ENCODE measurements at places on chromosomes 12 and 14. TPM values are rescaled to one million over a fixed set of nuclear protein-coding genes. Genes with fewer than 3 reads are reported as not detected.

DNA sequence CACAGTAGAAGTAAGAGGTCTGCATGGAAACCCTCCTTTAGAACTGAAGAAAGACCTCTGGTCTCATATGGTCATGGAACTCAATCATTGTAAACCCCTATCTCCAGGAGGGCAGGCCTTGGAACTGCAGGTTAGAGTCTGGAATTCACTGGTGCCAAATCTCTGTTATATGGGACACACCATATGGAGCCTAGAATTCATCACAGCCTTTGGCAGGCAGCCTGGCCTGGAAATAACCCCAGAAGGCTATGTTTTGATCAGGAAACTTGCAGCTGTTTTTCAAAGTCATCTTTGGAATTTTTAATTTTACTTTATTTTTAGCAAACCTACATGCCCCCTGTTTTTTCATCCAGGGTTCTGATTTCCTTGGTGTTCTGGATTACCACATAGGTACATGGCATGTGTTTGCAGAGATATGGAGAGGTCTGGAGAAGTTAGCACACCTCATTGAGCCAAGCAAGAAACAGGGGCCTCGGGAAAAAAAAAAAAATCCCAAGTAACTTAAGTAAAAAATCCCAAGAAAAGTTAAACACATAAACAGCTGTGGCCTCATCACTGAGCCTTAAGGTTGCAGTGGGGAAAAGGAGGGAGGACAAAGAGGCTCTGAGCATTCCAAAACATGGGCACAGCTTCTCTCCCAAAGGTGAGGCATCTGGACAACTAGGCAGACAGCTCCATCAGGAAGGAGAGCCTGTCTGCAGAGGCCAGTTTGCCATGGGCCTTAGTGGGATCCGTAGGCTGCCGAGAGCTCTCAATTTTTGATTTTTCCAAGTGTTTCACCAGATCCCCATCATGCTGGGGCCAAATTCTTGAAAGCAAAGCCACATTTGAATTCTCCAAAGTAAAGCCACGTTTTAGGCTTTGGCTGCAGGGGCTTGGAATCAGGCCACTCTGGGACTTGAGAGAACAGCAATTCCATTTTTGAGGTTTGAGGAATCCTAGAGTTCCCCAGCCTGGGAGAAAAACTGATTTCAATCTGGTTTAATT lies 339.6 kb upstream of the TBX3 start:
- no peak overlapping the region for H3K27ac ChIP-seq
- no peaks in the 10 kb centered on the region for H3K27me3 ChIP-seq
- peaks cover 5% of the 10 kb centered on the region for H3K4me1 ChIP-seq

DNA sequence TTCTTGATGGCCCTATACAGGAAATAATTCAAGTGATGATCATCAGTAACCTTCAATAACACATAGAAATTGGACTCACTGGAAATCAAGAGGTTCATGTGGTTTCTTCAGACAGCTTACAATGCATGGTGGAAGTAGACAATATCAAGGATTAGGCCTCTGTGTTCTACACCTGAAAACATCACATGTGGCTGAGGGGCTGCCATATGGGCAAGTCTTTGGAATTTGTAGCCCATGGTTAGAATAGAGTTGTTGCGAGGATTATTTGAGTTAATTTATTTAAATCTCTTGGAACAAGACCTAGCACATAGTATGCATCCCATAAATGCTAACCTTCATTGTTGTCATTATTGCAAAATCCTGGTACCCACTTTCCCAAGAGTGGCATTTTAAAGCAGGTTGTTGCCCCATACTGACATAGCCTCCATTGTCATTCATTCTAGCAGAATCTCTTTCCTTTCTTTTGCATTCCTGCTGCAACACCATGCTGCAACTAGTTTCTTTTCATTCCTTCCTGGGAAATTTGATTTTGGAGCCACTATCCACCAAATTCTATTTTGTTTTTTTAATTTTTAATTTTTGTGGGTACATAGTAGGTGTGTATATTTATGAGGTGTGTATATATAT lies 352.7 kb upstream of the NAV3 start:
- peaks cover 2% of the 10 kb centered on the region for H3K27me3 ChIP-seq
- no peak overlapping the region for H3K4me3 ChIP-seq
- no peaks in the 10 kb centered on the region for H3K36me3 ChIP-seq

DNA sequence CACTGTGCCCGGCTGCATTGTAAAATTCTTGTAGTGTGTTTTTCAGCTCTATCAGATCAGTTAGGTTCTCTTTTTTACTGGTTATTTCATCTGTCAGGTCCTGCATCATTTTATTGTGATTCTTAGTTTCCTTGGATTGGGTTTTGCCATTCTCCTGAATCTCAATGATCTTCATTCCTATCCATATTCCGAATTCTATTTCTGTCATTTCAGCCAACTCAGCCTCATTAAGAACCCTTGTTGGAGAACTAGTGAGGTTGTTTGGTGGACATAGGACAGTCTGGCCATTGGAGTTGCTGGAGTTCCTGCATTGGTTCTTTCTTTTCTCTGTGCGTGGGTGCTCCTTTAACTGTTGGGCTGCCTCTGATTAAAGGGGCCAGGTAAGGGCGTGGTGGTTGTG lies 5.6 kb upstream of the C1S start:
- H3K4me1 ChIP-seq: peaks cover 4% of the 10 kb centered on the region
- no peak overlapping the region for H3K4me3 ChIP-seq
- H3K27ac ChIP-seq: no peak overlapping the region
- DNase-seq: no peak
- no peaks in the 10 kb centered on the region for H3K36me3 ChIP-seq
- peaks cover 47% of the 10 kb centered on the region for H3K27me3 ChIP-seq

- DNase-seq: peak; percentile 25
- H3K4me1 ChIP-seq: no peaks in the 10 kb centered on the region
- no peaks in the 10 kb centered on the region for H3K27me3 ChIP-seq
- H3K36me3 ChIP-seq: peaks cover 6% of the 10 kb centered on the region
- H3K4me3 ChIP-seq: no peak overlapping the region
- no peak overlapping the region for H3K27ac ChIP-seq
Observed at GRCh38 chr12:96015672-96016071, 19.5 kb upstream of the HAL start.

- H3K4me1 ChIP-seq: no peaks in the 10 kb centered on the region
- H3K36me3 ChIP-seq: no peaks in the 10 kb centered on the region
- no peak overlapping the region for H3K27ac ChIP-seq
- H3K4me3 ChIP-seq: no peak overlapping the region
- no peak for DNase-seq
Observed at GRCh38 chr14:33127531-33127930, 188.9 kb downstream of the NPAS3 start.

DNA sequence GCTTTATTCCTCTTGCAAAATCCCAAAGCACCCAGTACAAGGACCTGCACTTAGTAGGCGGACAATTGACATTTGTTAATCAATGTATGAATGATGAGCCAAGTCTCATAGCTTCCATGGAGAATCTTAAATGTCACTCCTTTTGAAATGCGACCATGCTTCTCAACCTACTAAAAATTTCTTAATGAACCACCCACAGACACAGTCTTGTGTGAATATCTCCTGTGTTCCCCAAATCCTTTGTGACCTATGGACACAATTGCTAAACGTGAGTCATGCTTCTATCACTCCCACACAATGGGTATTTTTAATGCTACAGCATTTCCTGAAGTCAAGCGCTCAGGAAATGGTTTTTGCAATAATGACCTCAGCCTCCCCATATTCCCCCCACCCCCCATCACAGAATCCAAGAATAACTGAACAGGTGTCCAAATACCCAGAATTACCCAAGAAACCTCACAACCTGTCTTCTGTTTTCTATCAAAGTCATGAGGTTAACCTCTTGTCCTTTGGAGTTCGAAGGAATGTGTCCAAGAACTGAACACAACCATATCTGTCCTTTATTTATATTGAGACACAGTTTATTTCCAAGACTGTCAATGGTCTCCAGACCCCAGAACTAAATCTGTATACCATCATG lies 163.6 kb upstream of the PLEKHG7 start:
- peak; percentile 6 for DNase-seq
- no peaks in the 10 kb centered on the region for H3K27me3 ChIP-seq

DNA sequence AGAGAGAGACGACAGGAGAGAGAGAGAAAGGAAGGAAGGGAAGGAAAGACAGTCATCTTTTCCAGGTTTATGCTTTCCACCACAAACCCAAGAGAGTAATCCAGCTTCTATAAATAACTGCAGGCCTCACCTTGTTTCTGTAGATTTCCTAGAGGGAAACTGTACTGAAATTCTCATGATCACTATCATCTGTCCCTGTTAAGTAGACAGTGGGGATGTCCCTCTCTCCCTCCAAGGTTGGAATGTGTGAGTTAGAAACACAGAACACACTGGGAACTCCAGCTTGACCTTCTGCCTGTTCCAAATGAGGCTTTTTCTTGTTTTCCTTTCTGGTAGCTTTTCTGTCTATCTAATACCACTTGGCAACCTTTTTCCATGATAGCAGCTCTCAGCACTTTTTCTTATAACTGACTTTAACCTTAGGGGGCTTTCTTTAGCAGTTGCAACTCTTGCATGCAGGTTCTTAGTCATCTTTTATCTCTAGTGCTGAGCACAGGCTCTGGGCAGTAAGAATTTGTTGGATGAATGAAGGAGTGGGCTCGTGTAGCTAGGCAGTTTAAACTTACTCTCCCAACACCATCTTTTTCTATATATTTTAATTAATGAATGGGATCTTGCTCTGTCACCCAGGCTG lies 22.8 kb upstream of the FBXO33 start:
- no peaks in the 10 kb centered on the region for H3K27me3 ChIP-seq
- H3K27ac ChIP-seq: no peak overlapping the region
- no peak overlapping the region for H3K4me3 ChIP-seq

- DNase-seq: no peak
- H3K27me3 ChIP-seq: peaks cover 59% of the 10 kb centered on the region
- H3K36me3 ChIP-seq: no peaks in the 10 kb centered on the region
Observed at GRCh38 chr14:103160321-103161053, 37.2 kb downstream of the TNFAIP2 start.

DNA sequence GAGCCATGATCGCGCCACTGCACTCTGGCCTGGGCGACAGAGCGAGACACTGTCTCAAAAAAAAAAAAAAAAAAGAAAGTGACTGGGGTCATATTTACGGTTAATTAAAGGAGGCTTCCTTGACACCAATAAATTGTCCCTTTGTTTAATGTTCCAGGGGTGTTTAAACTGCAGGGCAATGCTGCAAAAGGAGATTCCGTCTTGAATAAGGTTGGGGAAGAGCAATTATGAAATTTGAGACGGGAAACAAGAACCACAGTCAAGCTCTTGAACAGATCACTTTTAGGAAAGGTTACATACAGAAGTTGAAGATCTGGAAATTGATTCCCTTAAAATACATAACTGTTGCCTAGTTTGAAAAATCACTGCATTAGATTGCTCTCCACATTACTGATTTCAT lies 292.9 kb downstream of the DAD1 start:
- no peak for DNase-seq
- no peaks in the 10 kb centered on the region for H3K36me3 ChIP-seq
- H3K4me1 ChIP-seq: peaks cover 35% of the 10 kb centered on the region
- H3K27me3 ChIP-seq: peaks cover 11% of the 10 kb centered on the region
- H3K4me3 ChIP-seq: no peak overlapping the region

DNA sequence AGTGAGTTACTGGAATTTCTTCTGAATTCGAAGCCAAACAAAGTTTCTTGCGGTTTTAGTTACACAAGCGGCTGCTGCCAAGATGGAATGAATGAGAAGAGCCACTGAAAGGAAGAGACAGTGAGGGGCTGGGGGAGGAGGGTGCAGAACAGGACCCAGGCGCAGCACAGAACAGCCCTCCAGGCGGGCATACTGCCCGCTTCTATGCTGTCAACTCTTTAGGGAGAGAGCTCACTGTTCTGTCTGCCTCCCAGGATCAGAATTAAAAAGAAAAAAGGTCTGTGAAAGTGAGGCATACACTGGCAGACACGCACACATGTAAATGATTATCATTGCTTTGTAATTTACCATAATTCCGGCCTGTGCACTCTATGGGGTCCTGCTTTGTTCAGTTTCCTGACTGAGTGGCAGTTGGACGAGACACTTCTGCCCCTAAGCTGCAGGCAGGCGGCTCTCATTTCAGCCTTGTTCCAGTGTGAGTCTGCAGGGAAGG lies 231.6 kb downstream of the CACNA1C start:
- DNase-seq: peak; percentile 69
- H3K36me3 ChIP-seq: 0 out of 2 replicates have a peak, but pooled peaks cover 6% of the 10 kb centered on the region
- H3K4me3 ChIP-seq: peak overlapping the region; percentile 72
- H3K27ac ChIP-seq: peak overlapping the region; percentile 95
- peaks cover 3% of the 10 kb centered on the region for H3K27me3 ChIP-seq

DNA sequence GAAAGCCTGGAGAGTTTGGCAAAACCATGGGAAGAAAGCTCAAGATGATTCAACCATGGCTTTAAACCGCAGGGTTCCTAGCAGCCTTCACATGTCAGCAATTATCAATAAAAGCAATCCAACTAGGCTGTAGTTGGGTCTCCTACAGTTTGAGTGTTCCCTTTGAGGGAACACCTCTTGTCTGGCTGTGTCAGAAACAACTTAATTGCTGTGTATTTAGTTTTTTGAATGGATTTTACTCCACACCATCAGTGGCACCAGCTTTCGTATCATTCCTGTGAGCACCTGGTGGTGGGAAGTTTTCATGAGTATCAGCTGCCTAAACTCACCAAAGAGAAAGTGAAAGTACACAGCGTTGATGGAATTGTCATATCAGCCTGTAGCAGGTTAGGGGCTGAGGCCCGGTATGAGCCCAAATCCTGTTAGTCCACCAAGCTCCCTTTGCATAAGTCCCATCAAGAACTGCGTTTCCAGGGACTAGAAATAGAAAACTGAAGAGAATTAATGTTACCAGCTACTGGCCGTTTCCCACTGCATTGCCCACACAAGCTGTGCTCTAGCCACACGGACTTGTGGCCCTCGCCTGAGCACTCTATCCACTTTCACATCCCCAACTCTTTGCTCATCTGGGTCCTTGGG lies 10.9 kb upstream of the IL26 start:
- H3K4me1 ChIP-seq: peaks cover 50% of the 10 kb centered on the region
- no peak for DNase-seq
- H3K36me3 ChIP-seq: no peaks in the 10 kb centered on the region
- H3K27me3 ChIP-seq: peaks cover 9% of the 10 kb centered on the region
- peak overlapping the region; percentile 60 for H3K4me3 ChIP-seq

GRCh38 chr12:6373022-6373787 lies 2.2 kb downstream of the SCNN1A start:
- no peak overlapping the region for H3K4me3 ChIP-seq
- DNase-seq: no peak
- H3K27ac ChIP-seq: peak overlapping the region; percentile 94
- H3K36me3 ChIP-seq: no peaks in the 10 kb centered on the region
- H3K27me3 ChIP-seq: no peaks in the 10 kb centered on the region

DNA sequence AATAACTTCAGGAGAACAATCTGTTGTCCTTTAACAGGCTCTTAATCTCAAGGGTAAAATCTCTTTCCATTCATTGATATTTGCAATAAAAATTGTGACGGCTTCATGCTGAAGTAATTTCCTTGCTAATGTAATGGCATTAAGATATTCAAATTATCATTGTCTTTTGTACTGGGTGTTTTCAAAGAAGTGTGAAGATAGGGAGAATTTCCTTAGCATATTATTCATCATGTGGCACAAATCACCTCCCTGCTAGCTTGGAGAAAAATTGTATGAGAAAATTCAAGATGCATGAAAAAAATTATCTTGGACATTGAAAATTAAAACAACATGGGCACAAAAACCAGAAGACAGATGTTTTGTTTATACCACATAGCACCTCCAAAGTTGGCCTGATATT lies 63.6 kb upstream of the ARID2 start:
- no peaks in the 10 kb centered on the region for H3K36me3 ChIP-seq
- no peak overlapping the region for H3K27ac ChIP-seq
- H3K4me3 ChIP-seq: no peak overlapping the region
- H3K27me3 ChIP-seq: peaks cover 3% of the 10 kb centered on the region
- peaks cover 8% of the 10 kb centered on the region for H3K4me1 ChIP-seq

Gene KRT78
- 0.30 TPM for total RNA-seq

Gene TBC1D30
- total RNA-seq: 0.28 TPM

Gene TPH2
- total RNA-seq: not detected

Gene SLCO1C1
- total RNA-seq: not detected

Gene SDR9C7
- total RNA-seq: not detected

Gene SALL2
- total RNA-seq: 2.6 TPM

Gene SRRM4
- total RNA-seq: not detected
